ENCODE measurements at places on chromosomes 7 and 10. TPM values are rescaled to one million over a fixed set of nuclear protein-coding genes. Genes with fewer than 3 reads are reported as not detected.

The CNNM1 gene
- 0.54 TPM for total RNA-seq

The FKBP6 gene
- total RNA-seq, result not detected

The MKI67 gene
- 328 TPM for total RNA-seq

The MACC1 gene
- 0.22 TPM for total RNA-seq

The XRCC2 gene
- 13.5 TPM for total RNA-seq

The AKR1C3 gene
- total RNA-seq, result 5.9 TPM

The MEST gene
- 1.2 TPM for total RNA-seq

- no peak for DNase-seq
Measured at GRCh38 chr10:29470355-29470705, 164.4 kb downstream of the SVIL start.

- peak; percentile 68 for DNase-seq
Measured at GRCh38 chr10:119199231-119199992, 8.0 kb upstream of the GRK5 start.

- DNase-seq, result no peak
Measured at GRCh38 chr10:45058992-45059561, 58.4 kb downstream of the ZNF22 start.

DNA sequence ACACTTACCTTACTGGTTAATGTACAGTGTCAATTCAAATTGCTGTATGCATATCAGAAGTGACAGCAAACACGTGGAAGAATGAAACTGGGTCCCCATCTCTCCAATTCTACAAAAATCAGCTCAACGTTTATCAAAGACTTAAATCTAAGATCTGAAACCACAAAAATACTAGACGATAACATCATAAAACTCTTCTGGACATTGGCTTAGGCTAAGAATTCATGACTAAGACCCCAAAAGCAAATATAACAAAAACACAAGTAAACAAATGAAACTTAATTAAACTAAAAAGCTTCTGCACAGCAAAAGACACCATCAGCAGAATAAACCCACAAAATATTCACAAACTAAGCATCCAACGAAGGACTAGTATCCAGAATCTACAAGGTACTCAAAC lies 35.9 kb upstream of the PFKP start:
- DNase-seq, result no peak

DNA sequence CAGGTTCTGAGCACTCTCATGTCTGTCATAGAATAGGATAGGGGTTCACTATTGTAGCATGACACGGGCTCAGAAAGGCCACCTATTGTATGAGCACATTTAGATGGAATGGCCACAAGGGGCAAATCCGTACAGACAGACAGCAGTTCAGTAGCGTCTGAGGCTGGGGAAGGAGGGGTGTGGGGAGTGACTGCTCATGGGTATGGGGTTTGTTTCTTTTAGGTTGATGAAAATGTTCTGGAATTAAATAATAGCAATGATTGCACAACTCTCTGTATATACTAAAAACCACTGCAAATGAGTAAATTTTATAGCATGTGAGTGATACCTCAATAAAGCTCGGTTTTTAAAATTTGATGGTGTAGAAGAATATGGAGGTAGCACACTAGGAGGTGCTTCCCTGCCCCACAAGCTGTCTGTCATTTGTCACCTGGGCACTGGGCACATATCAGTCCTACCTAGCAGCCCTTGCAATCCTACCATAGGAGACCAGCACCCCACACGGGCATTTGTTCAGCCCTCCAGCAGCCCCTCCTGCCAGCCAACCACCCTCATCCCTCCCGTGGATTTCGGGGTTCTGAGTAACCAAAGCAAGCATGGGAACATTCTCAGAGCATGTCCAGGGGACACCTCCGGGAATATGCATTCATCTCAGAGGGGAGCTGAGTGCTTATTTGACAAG lies 35.2 kb downstream of the KCNMA1 start:
- no peak for DNase-seq

GRCh38 chr7:130441408-130441869 lies 623 bp upstream of the CEP41 start:
- DNase-seq, result no peak
